ENCODE measurements at places on chromosomes 2 and 18.

DNA sequence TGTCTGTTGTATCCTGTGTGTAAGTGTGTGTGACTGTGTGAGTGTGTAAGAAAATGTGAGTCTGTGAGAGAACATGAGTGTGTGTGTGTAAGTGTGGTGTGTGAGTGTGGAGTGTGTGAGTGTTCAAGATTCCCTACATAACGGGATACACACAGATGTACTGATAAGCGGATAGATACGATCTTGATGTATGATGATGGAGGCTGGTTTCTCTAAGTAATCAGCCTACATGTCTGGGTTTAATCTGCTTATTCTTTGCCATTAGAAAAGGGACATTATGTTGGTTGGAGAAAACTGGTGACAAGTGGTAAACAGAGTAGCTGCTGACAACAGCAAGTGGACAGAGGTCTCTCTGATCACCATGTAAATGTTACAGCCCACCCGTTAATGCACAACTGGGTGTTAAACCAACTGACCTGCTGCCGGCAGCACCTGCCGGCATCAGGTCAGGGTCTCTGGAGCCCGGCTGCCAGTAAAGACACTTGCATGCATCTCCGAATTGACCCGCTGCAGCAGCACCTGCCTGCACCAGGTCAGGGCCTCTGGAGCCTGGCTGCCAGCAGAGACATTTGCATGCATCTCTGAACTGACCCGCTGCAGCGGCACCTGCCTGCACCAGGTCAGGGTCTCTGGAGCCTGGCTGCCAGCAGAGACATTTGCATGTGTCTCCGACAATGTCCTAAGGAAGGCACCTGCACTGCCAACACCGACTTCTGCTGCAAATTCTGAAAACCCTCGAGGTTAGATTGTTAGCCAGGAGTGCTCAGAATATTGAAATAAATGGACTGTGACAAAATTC lies 87.5 kb downstream of the MBP start:
- no peak for DNase-seq

- DNase-seq: no peak
Observed at GRCh38 chr18:63142594-63143225, 176.9 kb downstream of the BCL2 start.

GRCh38 chr2:3944071-3944470 lies 240.7 kb downstream of the DCDC2C start:
- no peak for DNase-seq

DNA sequence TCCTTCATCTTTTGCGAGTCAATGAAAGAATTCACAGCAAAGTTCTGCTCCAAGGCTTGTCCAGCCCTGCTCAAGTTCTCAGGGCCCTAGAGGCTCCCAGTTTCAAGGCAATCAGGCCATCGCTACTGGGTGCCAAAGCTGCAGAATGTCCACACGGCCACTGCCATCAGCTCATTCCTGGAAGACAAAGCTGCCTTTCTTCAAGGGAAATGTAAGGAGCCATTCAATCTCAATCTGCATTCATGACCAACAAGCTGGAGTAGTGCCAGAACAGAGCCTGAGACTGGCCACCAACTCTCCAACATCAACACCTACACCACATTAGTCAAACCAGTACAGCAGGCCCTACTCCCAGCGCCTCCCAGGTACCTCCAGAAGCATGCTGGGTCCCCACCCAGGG lies 202.2 kb downstream of the TCF4 start:
- DNase-seq: no peak

DNA sequence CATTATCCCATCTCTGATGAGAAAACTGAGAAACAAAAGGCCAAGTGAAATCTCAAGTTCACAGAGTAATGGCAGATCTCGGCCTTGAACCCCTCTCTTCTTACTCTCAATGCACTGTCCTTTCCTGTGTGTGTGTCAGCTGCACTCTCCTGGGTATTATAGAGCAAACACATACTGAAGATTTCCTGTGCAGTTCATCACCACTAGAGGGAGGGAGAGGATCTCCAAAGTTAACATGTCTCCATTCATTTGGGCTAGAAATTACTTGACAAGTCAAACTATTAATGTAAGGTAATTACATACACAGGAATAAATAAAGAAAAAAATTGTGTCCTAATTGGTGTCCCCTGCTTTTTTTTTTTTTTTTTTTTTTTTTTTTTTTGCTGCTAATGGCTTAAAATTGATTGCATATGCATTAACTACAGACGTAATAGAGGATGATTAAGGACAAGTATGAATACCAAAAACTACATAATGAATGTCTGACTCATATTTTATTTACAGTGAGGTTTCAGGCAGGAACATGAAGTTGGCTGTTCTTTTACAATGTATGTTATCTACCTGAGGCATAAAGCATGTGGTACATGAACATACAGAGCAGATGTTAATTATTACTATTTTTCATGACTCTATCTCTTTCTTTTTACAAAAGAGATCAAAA lies 269.2 kb downstream of the NYAP2 start:
- peak; percentile 25 for DNase-seq

DNA sequence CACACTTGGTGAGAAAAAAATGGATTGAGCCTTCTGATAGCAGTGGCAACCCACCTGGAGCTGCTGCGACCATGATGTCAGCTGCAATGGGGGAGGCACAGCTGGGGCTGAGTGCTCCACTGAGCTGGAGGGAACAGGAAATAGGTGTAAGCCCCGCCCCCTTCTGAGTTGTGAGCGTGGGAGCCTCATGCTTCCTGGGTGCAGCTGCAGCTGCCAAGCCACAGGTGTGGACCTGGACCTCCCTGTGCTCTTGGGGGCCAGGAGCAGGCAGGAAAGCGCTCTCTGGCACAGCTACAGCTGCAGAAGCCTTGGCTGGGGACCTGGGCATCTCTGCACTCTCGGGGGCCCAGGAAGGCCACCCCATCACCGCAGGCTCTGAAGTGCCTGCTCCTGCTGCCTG lies 970.6 kb downstream of the DCDC2C start:
- peak; percentile 4 for DNase-seq

DNA sequence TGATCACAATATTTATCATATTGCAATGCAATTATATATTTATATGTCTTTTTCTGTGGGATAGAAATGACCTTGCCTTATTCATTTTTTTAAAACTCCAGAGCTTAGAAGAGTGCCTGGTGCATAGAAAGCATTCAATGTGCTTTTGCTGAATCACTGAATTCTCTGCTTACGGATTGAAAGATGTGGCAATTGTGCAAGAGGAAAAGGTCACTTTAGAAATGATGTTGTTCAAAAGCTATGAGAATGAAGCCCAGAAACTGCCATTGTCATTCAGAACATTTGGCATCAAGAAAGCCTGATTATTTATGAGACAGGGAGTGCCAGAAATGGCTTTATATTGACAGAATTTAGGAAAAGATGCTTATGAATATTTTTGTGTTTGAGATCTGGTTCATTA lies 678.6 kb upstream of the CDH2 start:
- DNase-seq: no peak

- peak; percentile 14 for DNase-seq
Observed at GRCh38 chr2:85853499-85854165, 35.2 kb downstream of the ST3GAL5 start.

GRCh38 chr2:39923455-39923854 lies 144.4 kb upstream of the THUMPD2 start:
- DNase-seq: no peak

- DNase-seq: peak; percentile 27
Observed at GRCh38 chr2:112958428-112959108, 19.2 kb upstream of the IL36G start.

DNA sequence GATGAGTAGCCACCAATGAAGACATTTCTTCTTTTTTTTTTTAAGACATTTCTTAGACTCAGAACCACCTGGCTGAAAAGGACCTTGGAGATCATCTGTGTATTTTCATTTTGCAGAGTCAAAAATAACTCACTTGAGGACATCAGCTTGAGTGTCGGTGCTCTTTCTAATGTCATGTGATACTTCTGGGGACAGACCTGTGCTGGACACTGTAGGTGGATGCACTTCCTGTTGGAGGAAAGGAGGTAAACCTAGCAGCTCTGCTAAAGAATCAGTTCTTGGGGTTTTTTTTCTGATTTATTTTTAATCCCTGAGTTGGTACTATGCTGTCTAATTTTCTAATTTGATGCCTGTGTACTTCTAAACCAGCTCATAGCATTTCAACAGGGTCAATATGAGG lies 283.9 kb upstream of the CRIM1 start:
- no peak for DNase-seq

DNA sequence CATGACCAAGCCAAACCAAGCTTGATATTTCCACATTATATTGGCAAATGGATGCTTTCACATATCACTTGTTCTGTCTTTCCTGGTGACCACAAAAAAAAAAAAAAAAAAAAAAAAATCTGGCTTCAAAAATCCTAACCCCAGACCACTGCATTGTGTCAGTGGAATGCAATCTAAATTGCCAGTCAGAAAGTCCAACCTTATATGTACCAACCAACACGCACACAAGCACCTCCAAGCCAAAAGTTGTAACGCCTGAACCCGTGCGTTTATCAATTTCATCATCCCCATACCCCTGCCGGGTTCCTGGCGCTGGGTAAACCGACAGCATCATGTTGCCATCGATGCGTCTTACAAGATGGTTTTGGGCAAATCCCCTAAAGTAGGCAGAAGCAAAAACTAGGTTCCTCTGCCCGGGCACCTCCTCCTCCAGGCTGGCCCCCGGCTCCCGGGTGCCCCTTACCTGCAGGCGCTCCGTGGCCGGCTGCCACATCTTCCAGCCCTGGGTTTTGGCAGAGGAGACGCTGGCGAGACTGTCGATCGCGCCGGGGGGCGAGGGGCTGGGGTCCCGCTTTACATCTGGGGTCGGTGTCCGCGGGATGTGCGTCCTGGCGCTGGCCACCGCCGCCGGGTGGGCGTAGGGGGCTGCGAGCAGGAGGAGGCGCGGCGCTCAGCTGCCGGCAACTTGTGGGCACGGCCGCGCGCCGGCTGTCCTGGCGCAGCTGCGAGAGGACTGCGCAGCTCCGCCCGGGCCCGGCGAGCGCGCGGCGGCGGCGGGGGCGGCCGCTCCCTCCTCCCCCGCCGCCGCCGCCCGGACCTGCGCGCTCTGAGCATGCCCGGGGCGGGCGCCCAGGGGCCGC lies at the start of gene PID1:
PID1 (minus strand) TSS at position 737 of the 860 bp plus-strand sequence; CDS start at position 493, 244 bp downstream.
- no peak for DNase-seq

GRCh38 chr18:76459687-76460350 lies 35.2 kb downstream of the ZNF516 start:
- DNase-seq: no peak

GRCh38 chr2:239232195-239232578 lies 168.6 kb downstream of the HDAC4 start:
- DNase-seq: no peak

GRCh38 chr2:217806482-217806765 lies 196.4 kb downstream of the TNS1 start:
- no peak for DNase-seq

GRCh38 chr2:189608795-189609422 lies 28.3 kb upstream of the SLC40A1 start:
- DNase-seq: no peak

DNA sequence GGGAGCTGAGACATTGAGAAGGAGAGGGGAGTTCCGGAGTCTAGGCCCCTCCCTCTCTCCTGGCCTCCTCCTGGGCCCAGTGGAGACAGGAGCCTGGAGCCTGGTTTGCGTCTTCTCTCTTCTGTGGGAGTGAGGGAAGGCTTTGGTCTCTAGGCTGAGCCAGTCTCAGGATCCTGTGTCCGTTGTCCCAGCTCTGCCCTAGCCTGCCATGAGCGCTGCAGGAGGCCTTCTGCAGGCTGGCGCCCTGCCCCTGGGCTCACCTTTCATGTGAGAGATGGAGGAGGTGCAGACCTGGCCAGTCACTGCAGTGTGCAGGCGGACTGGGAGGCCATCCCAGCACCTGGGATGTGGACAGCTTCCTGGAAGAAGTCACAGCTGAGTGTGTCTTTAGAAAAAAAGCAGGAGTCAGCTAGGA lies 8.7 kb downstream of the IMPA2 start:
- DNase-seq: no peak

DNA sequence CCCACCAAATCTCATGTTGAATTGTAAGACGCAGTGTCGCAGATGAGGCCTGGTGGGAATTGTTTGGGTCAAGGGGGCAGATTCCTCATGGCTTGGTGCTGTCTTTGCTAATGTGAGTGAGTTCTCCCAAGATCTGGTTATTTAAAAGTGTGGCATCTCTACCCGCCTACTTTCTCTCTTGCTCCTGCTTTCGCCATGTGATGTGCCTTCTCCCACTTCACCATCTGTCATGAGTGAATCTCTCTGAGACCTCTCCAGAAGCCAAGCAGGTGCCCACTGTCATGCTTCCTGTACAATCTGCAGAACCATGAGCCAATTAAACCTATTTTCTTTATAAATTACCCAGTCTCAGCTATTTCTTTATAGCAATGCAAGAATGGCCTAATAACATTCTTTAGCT lies 246.6 kb upstream of the CDH20 start:
- DNase-seq: no peak

DNA sequence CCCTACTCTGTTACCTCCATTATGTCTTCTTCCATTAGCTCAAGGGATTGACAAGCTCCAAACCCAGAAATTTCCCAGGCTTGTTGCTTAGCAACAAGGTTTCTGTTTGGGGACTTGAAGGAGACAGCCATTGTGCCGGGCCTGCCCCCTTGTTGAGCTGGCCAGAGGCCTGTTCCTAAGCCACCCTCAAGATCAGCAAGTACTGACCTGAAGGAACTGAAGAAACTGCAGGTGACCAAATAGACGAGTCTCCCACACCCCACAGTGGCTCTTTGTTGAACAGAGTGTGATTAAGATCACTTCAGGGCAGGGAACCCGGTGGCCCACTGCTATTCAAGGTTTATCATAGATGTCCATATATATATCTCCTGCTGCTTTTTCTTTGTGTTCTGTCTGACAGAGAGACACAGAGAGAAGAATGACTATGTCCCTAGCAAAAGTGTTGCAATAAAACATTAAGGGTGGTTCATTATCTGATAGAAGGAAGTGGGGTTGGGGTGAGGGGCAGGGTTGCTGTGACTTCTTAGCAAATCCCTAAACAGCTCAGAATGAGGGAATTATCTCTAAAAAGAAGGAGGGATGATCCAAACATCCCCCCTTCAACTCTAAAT lies 69.2 kb downstream of the RNF144A start:
- peak; percentile 64 for DNase-seq

DNA sequence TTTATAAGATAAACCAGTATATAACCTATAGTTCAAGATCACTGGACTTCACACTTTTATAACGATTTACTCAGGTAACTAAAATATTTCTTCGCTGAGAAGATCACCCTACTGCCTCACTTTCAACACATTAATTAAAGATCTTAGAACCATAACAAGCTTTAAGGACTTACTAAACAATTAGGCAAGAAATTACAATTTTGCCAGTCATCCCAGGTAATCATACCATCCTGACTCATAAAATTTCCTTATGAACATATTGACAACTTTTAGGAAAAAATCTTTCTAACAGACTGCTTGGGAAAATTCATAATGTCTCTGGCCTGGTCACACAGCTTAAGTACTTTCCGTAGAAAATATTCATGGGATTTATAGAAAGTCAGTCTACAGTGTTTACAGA lies 223.2 kb downstream of the NRXN1 start:
- no peak for DNase-seq

GRCh38 chr2:45127891-45128290 lies 118.6 kb upstream of the SIX2 start:
- no peak for DNase-seq

GRCh38 chr2:23574919-23575654 lies 190.1 kb downstream of the KLHL29 start:
- no peak for DNase-seq

- DNase-seq: no peak
Observed at GRCh38 chr2:7884338-7884737, 797.5 kb upstream of the ID2 start.
